Foreskin keratinocyte (primary cell): ENCODE measurements at places on chromosomes 11 and 22. TPM values are rescaled to one million over a fixed set of nuclear protein-coding genes. Genes with fewer than 3 reads are reported as not detected.

DEUP1 gene
- total RNA-seq = not detected in 2 replicates

ZC3H12C gene
- total RNA-seq = 12.5 and 12.6 TPM in 2 replicates

PPP2R5B gene
- total RNA-seq = 13.4 and 15.0 TPM in 2 replicates

PIWIL4 gene
- total RNA-seq = 0.35 and 0.41 TPM in 2 replicates

TPCN2 gene
- total RNA-seq = 10.2 and 11.9 TPM in 2 replicates

AMOTL1 gene
- total RNA-seq = 158 and 182 TPM in 2 replicates

TMEM191B gene
- 0.56 and 2.4 TPM in 2 replicates for total RNA-seq

SLC15A3 gene
- total RNA-seq = 2.6 and 7.5 TPM in 2 replicates

BBOX1 gene
- total RNA-seq = not detected in 2 replicates

EXPH5 gene
- 13.2 and 15.0 TPM in 2 replicates for total RNA-seq

MAJIN gene
- 0.04 TPM in 1 of 2 replicates, not detected in the other for total RNA-seq

HBB gene
- not detected in 2 replicates for total RNA-seq

GLB1L3 gene
- total RNA-seq = 0.92 and 2.2 TPM in 2 replicates

RAB38 gene
- total RNA-seq = 57.5 and 75.2 TPM in 2 replicates
